ENCODE measurements at places on chromosomes 12 and 14.

DNA sequence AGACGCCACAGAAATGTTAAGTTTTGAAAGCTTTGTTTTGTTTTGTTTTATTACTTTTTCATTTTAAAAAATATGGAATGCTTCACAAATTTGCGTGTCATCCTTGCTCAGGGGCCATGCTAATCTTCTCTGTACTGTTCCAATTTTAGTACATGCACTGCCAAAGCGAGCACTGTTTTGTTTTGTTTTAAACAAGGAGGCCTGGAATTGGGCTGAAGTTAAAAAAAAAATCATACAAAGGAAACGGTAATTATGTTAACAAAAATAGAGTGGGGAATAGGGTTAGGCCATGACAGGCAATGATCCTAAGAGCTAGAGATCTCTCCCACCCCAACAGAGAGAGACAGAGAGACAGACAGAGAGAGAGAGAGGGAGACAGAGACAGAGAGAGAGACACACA is 57.0 kb downstream of the ZFP36L1 start:
- no peak overlapping the region for H3K4me3 ChIP-seq
- no peaks in the 10 kb centered on the region for H3K27me3 ChIP-seq
- no peak overlapping the region for H3K27ac ChIP-seq
- H3K36me3 ChIP-seq = no peaks in the 10 kb centered on the region
- H3K4me1 ChIP-seq = peaks cover 3% of the 10 kb centered on the region
- no peak for DNase-seq

- H3K4me3 ChIP-seq = no peak overlapping the region
- peaks cover 34% of the 10 kb centered on the region for H3K36me3 ChIP-seq
- H3K27me3 ChIP-seq = no peaks in the 10 kb centered on the region
- peaks cover 52% of the 10 kb centered on the region for H3K4me1 ChIP-seq
Observed at GRCh38 chr12:47862881-47863280, 41.9 kb downstream of the VDR start.

DNA sequence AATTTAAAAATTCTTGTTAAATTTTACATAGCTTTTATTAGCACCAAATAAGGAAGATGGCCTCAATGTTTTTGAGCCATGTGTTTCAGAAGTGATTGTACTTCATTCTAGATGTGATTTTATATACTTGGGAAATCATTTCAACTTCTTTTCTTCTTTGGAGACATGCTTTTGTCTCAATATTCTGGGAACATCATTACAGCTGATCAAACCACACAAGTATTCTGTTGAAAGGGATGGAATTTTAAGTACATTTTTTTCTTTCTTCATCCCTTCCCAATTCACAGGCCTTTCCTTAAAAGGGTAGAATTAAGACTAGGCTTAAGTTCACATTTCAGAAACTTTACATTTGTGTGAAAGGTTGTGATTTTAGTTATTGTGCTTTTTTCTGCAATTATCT is 66.4 kb downstream of the PAPOLA start:
- H3K36me3 ChIP-seq = peaks cover 81% of the 10 kb centered on the region
- H3K4me1 ChIP-seq = peaks cover under 1% of the 10 kb centered on the region
- H3K27me3 ChIP-seq = no peaks in the 10 kb centered on the region
- no peak overlapping the region for H3K27ac ChIP-seq
- no peak for DNase-seq

DNA sequence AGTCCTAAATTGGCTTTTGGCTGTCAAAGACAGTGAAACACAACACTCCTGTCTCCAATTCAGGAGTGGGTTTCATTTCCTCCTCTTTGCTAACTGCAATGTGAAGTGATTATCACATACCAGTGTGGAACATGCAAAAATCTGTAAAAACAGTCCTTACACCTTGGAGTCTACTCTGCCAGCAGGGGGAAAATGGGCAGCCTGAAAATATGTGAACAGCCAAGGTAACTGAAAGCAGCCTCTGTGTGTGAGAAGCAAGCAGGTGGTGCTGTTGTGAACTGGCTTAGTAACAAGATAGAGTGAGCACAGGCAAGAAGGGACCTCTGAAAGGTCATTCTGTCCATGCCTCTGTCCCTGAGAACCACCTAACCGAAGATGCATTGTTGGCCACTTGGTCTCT is 6.0 kb downstream of the PRMT8 start:
- H3K36me3 ChIP-seq = no peaks in the 10 kb centered on the region
- no peak overlapping the region for H3K4me3 ChIP-seq
- no peaks in the 10 kb centered on the region for H3K4me1 ChIP-seq

DNA sequence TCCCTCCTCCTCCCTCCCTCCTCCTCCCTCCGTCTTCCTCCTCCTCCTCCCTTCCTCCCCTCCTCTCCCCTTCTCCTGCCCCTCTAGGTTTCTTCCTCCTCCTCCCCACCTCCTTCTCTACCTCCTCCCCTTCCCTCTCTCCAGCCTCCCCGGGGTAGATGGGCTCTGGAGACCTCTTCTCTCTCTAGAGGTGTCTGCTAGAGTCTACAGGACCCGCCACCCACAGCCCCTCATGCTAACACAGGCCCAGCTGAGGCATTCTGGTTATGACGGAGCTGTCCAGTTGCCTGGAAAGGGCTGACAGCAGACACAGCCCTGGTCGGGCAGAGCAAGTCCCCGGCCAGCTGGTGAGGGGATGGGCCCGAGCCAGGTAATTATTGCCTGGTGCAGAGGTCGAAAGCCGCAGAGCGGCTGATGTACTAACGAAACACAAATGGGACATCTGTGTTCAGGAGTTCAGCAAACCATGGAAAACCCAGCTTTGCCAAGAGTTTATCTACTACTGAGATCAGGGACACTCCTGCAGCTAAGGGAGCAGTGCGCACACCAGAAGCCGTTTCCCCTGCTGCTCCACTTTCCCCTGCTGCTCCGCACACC is 96.2 kb downstream of the PAPOLA start:
- no peaks in the 10 kb centered on the region for H3K4me1 ChIP-seq
- peaks cover 8% of the 10 kb centered on the region for H3K27me3 ChIP-seq
- H3K27ac ChIP-seq = no peak overlapping the region

GRCh38 chr14:90570461-90570860 is 173.6 kb downstream of the CALM1 start:
- no peak overlapping the region for H3K4me3 ChIP-seq
- H3K27ac ChIP-seq = no peak overlapping the region
- DNase-seq = peak; percentile 56
- no peaks in the 10 kb centered on the region for H3K36me3 ChIP-seq
- no peaks in the 10 kb centered on the region for H3K27me3 ChIP-seq

Measured in RWPE2 (cell line).